Muscle of back (tissue), 13 donors: ENCODE measurements at places on chromosomes 5 and 9. TPM values are rescaled to one million over a fixed set of nuclear protein-coding genes. Genes with fewer than 3 reads are reported as not detected.

SNCB gene
- not detected for polyA plus RNA-seq

SLC9A3 gene
- polyA plus RNA-seq, result 1.7 TPM

SV2C gene
- polyA plus RNA-seq, result 0.23 TPM

BHMT2 gene
- 4.5 TPM for polyA plus RNA-seq

SMIM33 gene
- not detected for polyA plus RNA-seq

CLINT1 gene
- 59.3 TPM for polyA plus RNA-seq

IFNA21 gene
- not detected for polyA plus RNA-seq

FER gene
- 10.4 TPM for polyA plus RNA-seq

STC2 gene
- polyA plus RNA-seq, result 6.1 TPM

IL9 gene
- not detected for polyA plus RNA-seq

CARD6 gene
- polyA plus RNA-seq, result 1.5 TPM

INSL6 gene
- 0.81 TPM for polyA plus RNA-seq

STPG3 gene
- polyA plus RNA-seq, result 0.62 TPM

PLAC8L1 gene
- 0.99 TPM for polyA plus RNA-seq
